CD4-positive, alpha-beta T cell treated with Interleukin-15 for 1 hour (primary cell): ENCODE measurements at places on chromosomes 16 and 17.

DNA sequence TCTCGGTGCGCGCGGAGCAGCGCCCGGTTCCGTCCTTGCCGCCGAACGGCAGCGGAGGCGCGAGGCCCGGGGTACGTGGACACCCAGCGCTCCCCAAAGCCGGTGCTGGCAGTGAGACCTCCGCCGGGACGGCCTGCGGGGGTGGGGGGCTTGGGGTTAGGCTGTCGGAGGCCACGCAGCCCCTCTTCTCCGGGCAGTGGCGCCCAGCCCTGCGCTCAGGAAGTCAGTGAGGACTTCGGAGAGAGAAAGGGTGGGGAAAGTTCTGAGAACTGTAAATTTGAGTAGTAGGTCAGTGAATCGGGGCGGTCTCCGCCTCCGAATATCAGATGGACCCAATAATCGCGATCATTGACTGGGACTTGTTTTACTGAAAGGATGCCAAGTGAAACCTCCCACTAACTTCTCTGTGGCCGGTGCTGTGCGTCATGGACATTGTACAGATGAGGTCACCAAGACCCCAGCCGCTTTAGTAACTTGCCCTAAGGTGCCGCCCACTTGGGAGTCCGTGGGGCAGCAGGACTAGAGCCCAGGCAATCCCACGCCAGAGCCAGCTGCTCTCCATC, 468 bp downstream of the IL4R start:
- DNase-seq: peak; percentile 74

DNA sequence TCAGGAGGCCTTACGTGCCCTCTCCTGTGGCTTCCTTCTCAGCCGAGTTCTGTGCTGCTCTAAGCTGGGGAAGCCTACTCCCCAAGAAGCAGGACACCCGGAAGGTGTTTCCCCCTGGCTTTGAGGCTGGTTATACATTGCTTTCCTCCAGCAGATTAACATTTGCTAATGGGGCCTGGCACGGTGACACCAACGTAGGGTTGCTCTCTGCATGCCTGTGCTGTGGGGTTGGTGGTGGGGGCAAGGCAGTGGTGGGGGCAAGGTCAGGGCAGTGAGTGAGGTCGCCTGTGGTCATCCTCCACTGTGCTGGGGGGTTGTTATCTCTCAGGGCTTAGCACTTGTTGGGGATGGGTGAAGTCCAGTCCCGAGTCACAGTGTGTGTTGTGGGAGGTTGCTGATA, 4.2 kb downstream of the USP6 start:
- no peak for DNase-seq

- peak; percentile 50 for DNase-seq
These were observed 37.3 kb downstream of the SMARCE1 start for GRCh38 chr17:40610359-40610758.

GRCh38 chr17:29591146-29591736, 1.7 kb upstream of the ANKRD13B start:
- no peak for DNase-seq

GRCh38 chr17:77207689-77208216, 67.0 kb downstream of the SEC14L1 start:
- no peak for DNase-seq

GRCh38 chr17:10797476-10798328, 6.2 kb downstream of the TMEM238L start:
- no peak for DNase-seq

GRCh38 chr17:82330322-82331239, 3.0 kb downstream of the SECTM1 start:
- DNase-seq: no peak

GRCh38 chr16:75593308-75593707, 27.1 kb downstream of the GABARAPL2 start:
- DNase-seq: no peak

DNA sequence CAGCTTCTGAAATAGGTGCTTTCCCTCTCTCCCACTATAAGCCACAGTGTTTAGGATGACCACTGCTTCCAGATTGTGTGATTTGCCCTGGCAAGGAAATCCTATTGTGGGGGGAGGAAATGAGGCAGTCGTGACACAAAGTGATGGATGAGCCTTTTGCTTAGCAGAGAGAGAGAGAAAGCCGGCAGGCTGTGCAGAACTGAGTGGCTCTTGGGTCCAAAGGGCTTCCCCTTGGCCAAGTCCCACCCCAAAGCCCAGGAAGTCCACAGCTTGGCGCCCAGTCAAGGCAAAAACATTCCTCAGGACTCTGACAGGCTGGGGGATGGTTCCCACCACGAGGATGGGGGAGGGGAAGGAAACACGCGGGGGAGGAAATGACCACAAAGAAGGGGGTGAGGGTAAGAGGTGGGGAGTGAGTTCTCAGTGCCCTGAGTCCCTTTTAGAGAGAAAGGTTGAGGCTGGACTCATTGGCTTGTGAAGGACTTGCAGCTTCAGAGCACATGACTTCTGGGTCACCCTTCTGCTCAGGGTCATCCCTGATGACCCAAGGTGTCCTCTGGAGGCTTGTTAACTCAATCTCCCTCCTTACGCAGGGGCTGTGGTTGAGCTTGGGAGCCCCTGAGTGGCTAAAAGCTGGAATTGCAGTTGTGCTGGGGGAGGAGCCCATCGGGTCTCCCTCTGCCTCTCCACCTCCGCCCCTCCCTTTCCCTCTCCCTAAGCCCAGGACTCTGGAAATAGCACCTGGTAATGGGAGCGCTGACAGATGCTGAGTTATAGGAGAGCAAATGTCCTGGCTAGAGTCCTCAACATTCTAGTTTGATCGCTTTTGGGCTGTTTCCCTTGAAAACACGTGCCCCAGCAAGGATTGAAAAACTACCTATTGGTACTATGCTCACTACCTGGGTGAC, 10.3 kb upstream of the MSL1 start:
- peak; percentile 79 for DNase-seq

- no peak for DNase-seq
These were observed 209.5 kb upstream of the MPHOSPH6 start for GRCh38 chr16:82379551-82379950.

GRCh38 chr16:65763640-65764305, 602.7 kb upstream of the CDH5 start:
- DNase-seq: no peak

DNA sequence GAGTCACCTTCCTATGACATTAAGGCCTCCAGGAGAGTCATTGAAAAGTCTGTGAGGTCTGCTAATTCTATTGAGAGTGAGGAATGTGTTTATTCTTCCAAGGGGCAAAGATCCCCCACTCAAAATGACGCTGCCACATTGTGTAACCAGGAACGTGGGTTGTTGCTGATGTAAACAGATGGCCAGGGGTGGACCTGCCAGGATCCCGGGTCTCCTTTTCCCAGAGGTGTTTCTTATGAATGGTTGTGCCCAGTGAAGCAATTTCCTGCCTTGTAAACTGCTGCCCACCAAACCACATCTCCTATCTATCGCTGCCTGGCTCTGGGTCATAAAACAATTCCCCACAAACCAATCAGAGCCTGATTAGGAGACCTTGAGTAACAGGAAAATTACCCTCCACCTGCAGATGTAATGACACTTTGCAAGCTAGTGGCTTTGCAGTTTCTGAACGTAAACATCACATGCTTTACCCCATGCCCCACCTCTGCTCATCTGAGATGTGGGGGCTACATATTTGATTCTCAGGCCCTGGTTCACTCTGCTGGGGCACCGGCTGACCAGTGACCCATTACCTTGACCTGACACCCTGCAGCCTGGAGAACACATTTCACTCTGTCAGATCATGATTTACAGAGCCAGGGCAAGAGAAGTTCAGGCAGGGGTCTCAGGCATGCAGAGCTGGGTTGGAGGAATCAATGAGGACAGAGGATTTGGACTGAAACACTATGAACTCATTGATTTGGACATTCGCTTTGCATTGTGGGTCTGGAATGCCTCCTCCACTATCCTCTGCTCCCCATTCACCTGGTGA, 33.1 kb upstream of the DDX52 start:
- DNase-seq: no peak

DNA sequence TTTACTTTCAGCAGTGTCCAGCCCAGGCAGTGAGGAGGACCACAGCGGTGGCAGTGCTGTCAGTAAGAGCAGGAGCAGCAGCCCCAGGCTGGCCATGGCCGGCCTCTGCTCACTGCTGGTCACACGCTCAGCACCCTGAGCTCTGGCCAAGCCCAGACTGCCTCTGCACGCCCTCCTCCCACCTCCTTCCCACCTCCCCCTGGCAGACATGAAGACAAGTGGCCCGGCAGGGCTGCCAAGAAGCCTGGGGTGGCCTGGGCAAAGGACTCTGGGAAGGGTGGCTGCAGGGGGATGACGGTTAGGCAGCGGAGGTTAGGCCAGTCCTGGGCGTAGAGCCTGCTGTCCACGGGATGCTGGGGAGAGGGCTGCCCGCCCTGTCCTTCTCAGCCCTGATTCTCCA, at the start of gene C16orf89:
C16orf89 (minus strand) TSS at position 144 of the 400 bp plus-strand sequence; CDS start at position 96, 48 bp downstream.
- no peak for DNase-seq

- DNase-seq: no peak
These were observed 11.8 kb downstream of the TTYH2 start for GRCh38 chr17:74224959-74225725.

GRCh38 chr16:85029408-85029784, 1.8 kb downstream of the KIAA0513 start:
- DNase-seq: peak; percentile 63

DNA sequence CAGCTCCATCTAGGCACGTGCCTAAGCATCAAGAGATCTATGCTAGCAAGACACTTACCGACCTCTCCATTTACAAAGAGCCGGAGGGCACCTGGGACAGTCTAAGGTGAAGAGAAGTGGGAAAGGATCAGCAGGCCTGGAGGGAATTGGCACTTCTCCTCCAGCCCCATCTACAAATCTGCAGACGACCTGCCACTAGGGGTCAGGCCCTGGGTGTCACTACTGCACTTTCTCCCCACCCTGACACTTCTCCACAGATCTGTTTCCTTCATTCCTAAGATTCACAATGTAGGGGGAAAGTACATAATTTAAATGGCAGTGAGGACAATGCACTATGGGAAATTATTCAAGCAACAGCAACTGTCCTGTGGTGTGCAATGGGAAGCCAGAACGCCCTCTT, 8.1 kb downstream of the MKS1 start:
- DNase-seq: no peak

GRCh38 chr17:30345527-30346075, 11.7 kb upstream of the TMIGD1 start:
- DNase-seq: no peak

DNA sequence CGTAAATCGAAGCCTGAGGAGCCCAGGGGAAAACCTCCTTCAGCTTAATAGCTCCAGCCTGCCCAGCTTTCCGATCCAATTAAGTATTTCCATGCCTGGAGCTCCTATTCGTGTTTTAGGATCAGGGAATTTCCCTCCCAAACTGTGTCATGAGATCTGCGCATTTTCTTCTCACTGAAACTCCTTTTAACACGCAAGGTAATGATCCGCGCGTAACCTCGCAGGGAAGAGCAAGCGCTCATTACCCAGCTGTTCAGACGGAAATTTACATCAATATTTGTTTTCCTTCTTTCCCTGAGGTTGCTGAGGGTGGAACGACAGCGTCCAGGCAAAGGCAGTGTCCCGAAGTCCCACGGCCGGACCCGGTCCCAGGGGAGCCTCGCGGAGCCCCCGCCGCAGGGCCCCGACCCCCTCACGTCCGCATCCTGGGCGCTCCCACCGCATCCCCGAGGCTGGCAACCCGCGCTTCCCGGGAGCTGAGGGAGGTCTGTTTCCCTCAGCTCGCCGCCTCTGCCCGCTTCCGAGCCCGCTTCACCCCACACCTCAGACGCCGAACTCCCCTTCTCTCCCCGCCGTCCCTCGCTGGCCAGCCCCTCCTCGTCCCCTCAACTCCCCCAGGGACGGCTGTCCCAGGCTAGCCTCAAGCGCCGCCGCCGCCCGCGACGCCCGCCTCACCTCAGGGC, 415 bp downstream of the ABCA5 start:
- no peak for DNase-seq

- no peak for DNase-seq
These were observed 110.3 kb downstream of the C16orf95 start for GRCh38 chr16:87206646-87207451.

DNA sequence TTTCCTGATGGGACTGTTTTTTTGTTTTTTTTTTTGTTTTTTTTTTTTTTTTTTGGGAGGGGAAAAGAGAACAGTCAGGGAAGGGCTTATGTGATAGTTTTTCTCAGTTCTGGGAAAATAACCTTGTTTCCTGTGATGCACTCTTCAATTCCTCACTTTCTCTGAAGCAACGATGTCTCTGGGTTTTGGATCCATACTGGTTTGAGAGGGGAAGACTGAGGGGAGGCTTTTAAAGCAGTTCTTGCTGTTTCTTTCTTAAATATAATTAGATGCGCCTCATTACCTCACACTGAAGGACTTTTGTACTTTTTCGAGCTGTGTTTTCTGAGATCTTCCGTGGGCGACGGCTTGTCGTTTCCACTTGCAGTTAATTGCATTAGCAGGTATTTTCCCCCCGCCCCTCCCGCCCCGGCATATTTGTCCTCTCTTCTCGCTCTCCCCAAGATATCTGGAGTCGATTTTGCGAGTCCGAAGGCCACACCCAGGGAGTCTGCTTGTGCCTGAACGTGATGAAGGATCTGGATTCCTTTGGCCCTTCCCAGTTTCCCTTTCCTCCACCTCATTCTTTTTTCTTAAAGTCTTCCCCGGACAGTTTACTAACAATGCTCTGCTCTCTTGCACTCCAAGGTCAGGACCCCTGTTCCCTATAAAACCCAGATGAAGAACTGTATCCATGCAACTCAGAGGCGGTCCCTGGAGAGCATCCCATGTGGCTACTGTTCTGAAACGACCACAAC, 125.2 kb upstream of the ZFHX3 start:
- no peak for DNase-seq

- DNase-seq: peak; percentile 47
These were observed 25.8 kb upstream of the TNFSF12 start for GRCh38 chr17:7523033-7523432.

DNA sequence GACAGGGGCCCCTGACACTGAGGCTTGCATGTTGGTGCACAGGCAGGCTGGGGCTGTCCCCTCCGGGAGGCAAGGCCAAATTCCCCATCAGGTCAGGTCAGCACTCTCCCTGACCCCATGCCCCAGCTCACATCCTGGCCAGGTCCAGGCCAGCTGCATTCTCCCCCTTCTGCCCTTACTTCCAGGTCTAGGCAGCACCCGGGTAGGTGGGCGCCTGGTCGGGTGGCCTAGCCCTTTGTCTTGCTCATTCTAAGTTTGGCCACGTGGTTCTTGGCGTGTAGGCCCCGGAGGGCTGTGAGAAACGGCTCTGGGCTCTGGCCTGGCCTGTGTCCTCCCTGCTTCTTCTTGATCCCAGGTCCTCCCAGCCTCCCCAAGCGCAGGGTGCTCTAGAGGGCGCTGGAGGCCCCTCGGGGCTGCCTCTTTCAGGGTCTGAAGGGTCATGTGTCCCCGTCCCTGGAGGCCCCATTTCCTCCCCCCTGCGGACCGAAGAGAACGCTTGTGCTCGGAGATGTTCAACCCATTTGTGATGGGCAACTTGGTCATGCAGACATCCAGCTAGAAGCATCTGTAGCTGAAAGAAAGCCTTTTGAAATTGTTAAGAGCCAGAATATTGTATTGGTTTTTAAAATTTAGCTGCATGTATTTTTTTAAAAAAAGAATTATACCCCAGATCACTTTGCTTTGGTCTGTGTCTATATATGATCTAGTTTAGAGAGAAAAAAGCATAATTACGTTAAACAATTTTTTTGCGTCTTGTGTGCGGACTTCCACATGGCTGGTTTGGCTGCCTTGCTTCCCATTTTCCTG, 6.7 kb downstream of the BAHCC1 start:
- DNase-seq: peak; percentile 38
